Astrocyte (in vitro differentiated cells and primary cell): ENCODE measurements at places on chromosomes 1 and 21. TPM values are rescaled to one million over a fixed set of nuclear protein-coding genes. Genes with fewer than 3 reads are reported as not detected.
A peak's percentile ranks its signal among the peaks of the same experiment; 100 is the strongest.

GRCh38 chr1:160070243-160071163 lies 543 bp upstream of the KCNJ10 start:
- peak; percentile 15 for DNase-seq

DNA sequence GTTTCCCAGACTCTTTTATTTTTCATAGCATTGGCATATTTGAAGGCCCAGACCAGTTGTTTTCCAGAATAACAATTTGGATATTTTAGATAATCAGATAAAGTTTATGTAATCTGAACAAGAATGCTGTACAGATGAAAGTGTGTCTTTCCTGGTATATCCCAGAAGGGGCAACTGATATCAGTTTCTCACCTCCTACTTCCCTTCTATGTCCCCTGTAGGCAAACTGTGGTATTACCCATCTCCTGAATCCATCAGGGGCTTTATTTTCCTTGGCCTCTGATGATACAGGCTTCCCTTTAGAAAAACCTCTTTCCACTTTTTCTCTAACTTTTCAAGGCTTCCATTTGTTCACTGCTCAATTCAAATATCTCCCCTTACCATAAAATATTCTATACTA lies 87.5 kb upstream of the RGS1 start:
- no peak for DNase-seq

- DNase-seq: no peak
Observed at GRCh38 chr1:207333009-207333600, 11.6 kb downstream of the CD55 start.

- no peak for DNase-seq
Observed at GRCh38 chr1:193656841-193657240, 470.4 kb upstream of the B3GALT2 start.

- no peak for DNase-seq
Observed at GRCh38 chr1:236039740-236040685, 24.9 kb downstream of the NID1 start.

DNA sequence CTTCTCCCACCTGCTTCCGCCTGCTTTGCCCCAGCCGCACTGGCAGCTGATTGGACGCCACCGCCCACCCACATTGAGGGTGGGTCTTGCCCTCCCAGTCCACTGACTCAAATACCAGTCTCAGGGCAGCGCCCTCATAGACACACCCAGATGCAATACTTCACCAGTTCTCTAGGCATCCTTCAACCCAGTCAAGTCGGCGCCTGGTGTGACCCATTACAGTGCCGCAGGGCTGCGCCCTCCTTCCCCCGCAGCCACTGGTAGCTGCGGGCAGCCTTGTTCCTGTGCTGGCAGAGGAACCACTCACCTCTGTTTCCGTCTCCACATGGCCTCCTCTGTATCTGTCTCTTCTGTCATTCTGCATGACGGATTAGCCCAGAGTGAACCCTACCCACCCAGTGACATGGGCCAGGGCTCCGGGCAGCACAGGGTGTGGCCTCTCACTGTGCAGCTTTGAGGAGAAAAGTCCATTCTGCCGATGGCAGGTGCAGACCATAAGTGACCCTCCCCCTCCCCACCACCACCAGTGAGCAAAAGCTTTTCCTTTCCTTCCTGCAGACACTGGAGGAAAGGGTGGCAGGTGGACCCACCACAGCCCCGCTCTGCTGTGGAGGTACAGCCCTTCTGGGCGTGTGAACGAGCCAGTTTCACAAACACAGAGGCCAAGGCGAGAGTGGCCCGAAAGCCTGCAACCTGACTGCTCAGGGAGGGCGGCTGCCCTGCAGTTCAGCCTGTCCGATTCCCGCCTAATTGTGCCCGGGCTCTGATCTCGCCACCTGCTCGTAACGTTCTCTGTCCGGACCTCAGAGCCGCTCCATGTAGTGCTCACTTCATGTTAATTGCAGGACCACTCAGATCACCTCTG lies 57.1 kb downstream of the FAAP20 start:
- no peak for DNase-seq

GRCh38 chr1:106879538-106879937 lies 176.9 kb upstream of the PRMT6 start:
- DNase-seq: no peak

GRCh38 chr1:192580351-192580962 lies 4.9 kb downstream of the RGS1 start:
- DNase-seq: peak; percentile 59

DNA sequence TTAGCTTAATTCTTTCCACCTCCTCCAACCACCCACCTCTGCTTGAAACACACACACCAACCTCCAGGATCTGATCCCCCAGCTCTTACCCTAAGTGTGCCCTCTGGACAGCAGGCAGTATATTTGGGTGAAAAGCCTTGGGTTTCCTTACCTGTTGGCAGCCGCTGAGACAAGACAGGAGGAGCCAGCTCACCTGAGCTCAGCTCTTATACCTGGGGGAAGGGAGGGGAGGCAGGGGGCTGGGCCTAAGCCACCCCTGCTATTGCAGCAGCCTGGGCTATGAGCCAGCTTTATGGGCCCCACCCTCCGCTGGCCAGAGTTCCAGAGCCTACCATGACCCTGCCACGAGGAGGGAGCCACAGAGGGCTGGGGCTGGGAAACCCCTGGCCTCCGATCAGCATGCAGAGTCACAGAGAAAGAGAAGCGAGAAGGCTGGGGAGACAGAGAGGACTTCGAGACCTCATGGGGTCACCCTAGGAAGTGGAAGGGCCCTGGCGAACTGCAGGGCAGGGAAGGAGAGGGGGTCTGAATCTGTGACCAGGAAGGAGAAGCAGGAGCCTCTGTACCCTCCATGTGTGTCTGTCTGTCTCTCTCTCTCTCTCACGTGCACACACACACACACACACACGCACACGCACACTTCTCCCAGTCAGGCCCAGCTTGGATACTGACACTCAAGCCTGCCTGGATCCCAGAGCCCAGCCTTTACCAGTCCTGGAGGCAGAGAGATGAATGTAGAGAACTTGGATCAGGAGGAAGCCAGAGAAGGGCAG lies at the start of gene S100A14:
Gene S100A14, minus strand, starts transcription at position 182 of the 773 bp plus-strand sequence. CDS start 467 bp downstream, outside the sequence.
- DNase-seq: no peak

DNA sequence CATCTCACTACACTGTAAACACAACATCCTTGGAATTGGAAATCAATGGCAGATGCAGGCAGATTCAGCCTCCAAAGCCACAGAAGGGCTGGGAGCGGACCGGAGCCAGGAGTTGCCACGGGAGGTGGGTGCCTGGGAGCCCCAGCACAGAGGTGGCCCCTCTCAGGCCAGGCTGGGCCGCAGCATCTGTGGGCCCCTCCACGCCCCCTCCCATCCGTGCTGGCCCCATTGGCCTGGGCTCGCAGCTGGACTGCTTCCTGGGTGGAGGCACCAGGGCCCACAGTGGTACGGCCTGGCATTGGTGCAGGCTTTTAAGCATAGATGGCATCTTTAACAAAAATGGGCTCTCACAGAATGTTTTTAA lies 64.2 kb downstream of the SLX9 start:
- DNase-seq: no peak

- DNase-seq: peak; percentile 8
Observed at GRCh38 chr1:177385760-177386698, 215.3 kb downstream of the BRINP2 start.

DNA sequence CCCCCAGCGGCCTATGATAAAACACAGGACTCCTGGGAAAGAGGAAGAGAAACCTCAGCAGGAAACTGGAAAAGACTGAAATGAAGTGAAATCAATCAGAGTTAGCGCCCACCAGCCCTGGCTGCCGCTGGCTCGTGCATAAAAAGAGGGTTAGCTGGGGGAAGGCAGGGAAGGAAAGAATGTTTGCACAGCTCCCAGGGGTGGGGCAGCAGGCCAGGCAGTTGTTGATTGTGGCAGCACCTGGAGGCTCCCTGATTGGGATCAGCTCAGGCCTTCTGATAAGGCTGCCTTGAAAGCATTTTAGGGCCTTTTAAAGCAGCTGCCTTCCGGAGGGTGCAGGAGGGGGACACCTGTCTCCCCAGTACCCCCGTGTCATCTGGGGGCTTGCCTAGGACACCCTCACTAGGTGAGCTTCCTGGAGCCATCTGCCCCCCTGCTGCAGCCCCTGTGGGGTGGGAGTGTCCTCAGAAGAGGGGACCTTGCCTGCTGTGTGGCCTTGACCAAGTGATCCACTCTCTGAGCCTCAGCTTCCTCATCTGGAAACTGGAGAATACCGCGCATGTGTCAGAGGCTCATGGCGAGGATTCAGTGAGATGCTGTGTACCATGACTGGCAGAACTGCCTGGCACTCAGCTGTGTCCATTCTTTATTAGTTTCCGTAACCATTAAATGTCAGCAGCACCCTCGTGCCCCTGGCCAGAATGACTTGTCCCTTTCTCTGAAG lies 6.6 kb downstream of the EPHB2 start:
- no peak for DNase-seq

DNA sequence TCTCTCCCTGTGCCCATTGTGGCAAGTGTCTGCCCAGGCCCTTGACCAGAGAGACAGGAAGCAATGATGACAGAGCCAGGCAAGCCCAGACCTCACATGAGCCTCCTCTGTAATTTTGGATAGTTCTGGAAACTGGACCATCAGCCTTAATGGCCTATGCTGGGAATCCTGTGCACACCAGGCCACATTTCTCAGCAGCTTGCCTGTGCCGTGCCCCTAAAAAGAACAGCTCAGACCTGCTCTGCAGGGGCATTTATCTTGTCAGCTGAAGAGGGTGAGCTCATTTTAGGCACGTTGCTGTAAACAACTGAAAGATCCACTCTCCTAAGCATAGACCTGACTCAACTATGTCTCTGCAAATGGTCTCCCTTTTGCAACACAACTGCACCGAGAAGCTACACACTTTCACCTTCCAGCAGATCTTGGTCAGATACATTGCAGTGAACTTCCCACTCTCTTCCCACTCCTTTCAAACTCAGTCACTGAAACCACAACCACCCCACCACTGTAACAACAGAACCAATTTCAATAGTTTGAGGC lies 53.5 kb upstream of the BACH1 start:
- DNase-seq: no peak

GRCh38 chr1:11982010-11982392 lies 1.8 kb downstream of the MFN2 start:
- no peak for DNase-seq

The AGL gene
- 11.2 and 11.7 TPM in 2 replicates for total RNA-seq

The PRAMEF17 gene
- total RNA-seq: not detected in 2 replicates

The RAB42 gene
- total RNA-seq: 1.2 and 2.1 TPM in 2 replicates
